ENCODE measurements at places on chromosomes 3 and 15.

DNA sequence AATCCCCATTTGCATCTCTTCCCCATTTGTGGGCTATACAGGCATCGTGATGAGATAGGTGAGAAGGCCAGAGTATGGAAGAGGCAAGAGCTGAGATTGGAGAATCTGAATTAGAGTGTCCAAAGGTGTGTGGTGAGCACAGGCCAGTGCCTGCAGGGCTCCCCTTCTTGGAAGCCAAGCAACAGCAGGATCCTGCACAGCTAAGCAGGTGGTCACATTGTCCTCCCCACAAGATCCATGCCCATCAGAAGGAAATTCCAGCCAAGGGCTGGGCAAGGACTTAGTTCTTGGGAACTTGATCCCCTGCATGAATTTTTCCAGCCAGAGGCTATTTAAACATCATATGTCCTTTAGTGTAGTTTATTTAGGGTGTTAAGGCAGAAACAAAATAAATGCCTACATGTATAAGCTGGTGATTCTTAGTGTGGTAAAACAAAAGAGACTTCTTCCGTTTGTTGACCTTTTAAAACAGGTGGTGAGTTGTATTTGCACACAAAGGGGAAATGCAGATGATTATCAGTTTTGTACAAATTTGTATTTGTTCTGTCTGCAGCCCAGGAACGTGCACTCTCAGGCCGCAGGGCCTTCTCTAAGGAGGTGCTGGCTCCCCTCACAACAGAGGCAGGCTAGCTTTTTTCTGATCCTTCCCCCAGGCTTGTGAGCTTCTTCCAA is 110.2 kb downstream of the PLCL2 start:
- DNase-seq = no peak

DNA sequence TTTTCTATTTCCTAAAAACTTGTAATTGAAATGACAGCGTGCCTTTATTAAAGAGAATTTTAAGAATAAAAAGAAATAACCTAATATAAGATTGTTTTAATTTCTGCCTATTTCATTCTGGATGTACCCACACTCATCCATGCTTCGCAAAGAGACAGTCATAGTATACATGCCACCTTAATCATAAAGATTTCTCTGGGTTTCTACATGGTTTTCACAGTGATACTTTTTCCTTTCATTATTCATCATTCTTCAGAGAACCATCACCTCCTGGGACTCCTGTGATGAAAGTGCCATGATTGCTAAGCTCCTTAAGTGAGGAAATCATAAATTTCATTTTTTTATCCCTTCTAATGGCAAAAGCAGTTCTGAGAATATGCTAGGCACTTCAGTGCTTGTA is 4.3 kb upstream of the CCR8 start:
- DNase-seq = no peak

- DNase-seq = no peak
Observed at GRCh38 chr3:134852893-134853351, 57.9 kb downstream of the EPHB1 start.

DNA sequence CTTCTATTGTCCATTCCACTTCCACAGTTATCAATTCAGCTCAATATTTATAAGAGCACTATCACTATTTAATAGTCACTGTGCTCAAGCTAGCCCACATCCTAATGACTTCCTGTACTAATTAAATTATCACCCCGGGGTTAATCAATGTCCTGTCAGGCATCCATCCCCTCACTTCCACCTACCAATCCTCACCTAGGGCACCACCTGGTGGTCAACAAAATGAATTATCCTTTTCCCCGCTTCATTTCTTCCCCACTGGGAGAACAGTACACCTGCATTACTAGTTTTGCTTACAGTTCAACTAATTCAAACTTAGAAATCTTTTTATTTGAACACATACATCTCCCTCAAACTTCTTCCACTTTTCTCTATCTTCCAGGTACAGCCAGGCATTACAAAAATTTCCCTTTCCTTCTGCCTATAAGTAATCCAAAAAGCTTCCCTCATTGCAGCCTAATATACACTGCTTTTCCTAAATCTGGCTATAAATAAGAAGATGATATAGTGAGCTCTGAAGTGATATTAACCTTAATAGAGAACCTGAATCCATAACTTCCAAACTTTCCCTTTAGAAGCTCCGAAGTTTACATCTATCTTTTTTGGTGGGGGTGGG is 68.5 kb downstream of the TMCC1 start:
- DNase-seq = no peak

DNA sequence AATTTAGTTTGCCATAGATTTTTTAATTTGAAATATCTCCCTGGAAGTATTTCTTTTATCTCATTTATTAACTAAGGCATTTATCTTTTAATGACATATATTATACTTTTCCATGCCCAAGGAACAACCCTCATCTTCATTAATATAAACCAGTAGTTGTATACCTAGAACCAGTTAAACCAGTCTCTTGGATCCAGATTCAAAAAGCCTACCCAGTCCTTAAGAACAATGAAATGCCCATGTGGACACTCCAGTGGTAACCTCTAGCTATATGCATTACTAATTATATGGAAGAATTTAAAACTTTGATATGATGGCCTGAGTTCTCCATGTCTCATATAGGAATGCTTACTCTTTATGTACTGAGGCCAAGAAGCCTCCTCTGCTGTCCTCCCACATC is 4.8 kb downstream of the SIDT1 start:
- no peak for DNase-seq

GRCh38 chr3:168325684-168326083 is 230.0 kb upstream of the GOLIM4 start:
- DNase-seq = no peak

GRCh38 chr3:16605966-16606365 is 743 bp upstream of the DAZL start:
- no peak for DNase-seq

DNA sequence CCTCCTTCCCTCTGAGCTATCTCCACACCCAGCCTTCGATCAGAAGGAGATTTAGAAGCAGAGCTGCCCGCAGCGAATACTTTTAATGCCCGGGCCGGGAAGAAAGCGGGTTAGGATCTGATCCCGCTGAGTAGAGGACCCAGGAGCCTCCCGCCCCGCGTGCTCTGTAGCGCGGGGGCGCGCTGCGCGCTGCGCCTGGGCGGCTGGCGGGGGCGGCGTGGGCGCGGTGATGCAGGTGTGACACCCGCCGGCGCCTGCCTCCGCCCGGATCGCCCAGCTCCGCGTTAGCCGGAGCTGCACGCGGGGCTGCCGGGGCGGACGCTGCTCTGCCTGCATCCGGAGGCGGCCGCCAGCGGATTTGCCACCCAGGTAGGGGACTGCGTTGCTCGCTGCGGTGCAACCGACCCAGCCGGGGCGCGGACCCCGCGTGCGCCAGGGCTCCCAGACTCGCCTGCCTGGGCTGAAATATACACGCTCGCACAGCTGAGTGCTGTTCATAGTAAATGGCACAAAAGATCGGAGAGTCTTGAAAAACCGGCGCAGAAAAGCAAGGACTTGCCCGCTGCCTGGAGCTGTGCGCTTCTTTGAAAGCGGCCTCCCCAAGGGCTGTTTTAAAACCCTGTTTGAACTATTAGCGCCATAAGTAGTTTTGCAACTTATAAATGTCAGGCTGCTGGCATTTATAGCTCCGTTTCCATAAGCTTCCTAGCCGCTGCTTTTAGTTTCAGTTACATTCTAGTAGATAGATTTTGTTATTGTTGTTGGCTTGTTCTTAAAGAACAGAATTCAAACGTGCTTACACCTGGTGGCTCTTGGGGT is at the start of gene SV2B:
Gene SV2B, plus strand, starts transcription at position 263 of the 819 bp plus-strand sequence. CDS start 126,007 bp downstream, outside the sequence.
- no peak for DNase-seq

DNA sequence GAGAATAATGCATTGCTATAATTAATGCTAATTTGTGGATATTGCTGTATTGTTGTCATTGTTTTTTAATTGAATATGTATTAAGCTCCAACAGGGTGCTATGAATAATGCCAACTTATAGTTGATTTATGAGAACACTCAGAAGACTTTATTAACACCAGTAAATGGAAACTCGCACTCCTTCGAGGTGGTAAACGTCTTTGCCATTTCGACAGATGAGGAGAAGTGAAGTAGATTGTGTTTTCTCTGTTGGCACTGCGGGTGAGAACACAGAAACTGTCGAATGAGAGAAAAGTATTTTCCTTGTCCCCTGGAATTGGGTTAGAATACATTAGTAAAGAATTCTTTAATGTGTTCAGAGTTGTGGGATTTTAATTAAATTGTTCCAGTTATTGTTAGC is 354.5 kb downstream of the LPP start:
- DNase-seq = no peak

- DNase-seq = no peak
Observed at GRCh38 chr3:48431224-48432029, 1.5 kb upstream of the PLXNB1 start.

DNA sequence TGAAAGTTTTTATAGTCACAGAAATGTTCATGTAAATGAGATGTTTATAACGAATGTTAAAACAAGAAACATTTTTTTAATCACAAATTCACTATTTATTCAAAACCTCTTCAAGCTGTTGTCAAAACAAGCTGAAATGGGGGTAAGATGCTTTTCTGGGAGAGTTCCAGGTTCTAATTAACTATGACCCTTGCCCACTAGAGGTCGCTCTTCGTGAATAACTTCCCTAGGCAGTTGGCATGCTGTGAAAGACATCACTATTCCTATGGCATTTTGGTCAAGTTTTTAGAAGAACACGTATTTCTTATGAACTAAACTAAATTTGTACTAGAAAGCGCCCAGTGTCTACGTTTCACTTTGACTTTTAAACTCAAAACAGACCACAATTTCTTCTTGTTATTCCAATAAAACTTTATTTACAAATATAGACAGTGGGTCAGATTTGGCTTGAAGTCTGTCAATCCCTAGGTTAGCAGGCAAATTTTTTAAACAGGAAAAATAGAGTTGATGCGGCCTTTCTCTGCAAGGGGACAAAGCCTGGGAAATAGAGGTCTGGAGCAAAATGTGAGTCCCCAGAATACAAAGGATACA is 62.8 kb upstream of the CMTM8 start:
- DNase-seq = no peak
